ENCODE measurements at places on chromosomes 1 and 21.
A peak's percentile ranks its signal among the peaks of the same experiment; 100 is the strongest.

DNA sequence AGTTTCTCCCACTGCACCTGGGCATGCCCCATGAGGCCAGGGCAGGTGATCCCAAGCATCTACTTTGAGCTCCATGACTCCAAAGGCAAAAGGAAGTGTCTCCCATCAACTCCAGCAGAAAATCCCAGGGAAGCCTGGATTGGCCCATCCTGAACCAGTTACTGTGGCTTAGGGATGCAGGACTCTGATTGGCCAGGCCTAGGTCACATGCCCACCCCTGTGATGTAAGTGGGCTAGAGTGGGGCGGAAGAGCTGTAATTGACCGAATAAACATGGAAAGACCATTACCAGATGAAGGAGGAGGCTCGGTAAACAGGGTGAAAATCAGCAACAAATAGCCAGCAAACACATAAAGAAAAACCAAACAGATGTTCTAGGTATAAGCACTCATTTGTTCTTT is 45.2 kb downstream of the MATN1 start:
- DNase-seq: no peak

GRCh38 chr1:154749078-154749760 is 120.9 kb downstream of the KCNN3 start:
- DNase-seq: no peak

GRCh38 chr1:1218524-1219200 is 4.7 kb upstream of the TNFRSF4 start:
- DNase-seq: no peak

GRCh38 chr1:178581351-178582303 is 68.7 kb downstream of the TEX35 start:
- no peak for DNase-seq

DNA sequence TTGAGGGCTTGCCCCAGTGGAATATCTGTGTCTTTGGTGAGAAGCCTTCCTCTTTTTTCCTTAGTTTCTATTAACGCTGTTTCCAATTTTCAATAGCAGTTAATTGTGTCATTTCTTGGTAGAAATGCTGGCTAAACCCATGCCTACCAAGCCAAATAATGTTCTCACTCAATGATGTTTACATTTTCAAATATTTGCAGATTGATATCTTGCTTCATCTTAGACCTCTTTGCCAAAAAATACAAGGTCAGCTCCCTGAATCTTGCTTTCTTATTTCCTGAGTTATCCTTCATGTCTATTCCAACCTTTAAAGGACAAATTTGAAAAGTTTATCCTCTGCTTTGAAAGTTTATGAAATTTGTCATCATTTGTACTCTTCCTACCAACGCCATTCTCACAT is 5.1 kb downstream of the KCNJ15 start:
- no peak for DNase-seq

DNA sequence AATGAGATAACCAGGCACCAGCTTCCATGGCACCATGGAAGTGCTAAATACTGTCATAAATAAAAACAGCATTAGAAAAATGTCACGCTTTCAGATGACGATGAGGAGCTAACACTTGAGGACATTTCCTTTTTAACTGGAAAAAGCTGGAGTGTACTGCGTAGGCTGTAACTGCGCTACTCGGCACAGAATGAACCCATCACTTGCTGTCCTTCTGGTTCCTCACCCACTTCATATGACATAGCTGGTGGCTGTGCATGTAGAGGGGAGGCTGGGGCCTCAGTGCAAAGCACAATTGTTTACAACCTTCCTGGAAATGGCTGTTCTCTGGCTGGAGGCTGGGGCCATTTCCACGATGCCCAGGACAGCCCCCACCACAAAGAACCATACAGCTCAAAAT is 55.7 kb downstream of the NTPCR start:
- DNase-seq: no peak

DNA sequence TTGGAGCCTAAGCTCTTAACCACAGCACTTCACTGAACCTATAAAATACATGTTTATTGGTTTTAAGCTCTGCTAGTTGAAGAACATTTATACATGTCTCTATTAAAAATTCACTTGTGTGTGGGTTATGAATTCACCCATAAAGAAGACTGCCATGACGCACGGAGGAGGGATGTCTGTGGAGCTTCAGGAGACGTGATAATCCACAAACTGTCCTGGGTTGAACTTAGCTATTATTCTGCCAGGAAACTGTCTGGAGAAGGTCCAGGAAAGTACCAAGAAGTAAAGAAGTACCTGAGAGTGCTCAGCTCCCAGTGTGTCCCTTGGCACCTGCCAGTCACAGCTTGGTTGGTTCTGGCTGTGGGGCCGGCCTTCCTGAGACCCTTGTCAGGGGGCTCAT is 56.3 kb downstream of the DDR2 start:
- DNase-seq: no peak

DNA sequence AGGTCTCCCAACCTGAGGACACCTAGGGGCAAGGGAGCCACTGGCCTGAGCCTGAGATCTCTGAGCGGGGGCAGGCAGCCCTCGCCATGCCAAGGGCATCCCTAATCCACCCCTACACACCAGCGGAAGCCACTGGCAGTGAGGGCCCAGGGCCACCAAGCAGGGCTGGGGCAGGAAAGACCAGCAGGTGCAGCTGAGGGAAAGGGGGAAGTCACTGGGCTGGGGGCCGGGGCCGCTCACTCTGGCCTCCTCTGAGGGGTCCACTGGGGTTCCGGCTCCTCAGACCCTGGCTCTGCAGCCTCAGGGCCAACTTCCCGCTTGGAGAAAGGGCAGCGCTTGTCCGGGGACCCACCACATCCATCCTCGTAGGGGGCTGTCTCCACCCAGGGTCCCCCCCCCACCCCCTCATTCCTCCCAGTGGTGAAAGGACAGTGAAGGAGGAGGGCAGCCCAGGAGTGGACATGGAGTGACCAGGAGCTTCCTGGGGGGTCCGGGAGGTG is 42.5 kb upstream of the ACTRT2 start:
- DNase-seq: no peak

DNA sequence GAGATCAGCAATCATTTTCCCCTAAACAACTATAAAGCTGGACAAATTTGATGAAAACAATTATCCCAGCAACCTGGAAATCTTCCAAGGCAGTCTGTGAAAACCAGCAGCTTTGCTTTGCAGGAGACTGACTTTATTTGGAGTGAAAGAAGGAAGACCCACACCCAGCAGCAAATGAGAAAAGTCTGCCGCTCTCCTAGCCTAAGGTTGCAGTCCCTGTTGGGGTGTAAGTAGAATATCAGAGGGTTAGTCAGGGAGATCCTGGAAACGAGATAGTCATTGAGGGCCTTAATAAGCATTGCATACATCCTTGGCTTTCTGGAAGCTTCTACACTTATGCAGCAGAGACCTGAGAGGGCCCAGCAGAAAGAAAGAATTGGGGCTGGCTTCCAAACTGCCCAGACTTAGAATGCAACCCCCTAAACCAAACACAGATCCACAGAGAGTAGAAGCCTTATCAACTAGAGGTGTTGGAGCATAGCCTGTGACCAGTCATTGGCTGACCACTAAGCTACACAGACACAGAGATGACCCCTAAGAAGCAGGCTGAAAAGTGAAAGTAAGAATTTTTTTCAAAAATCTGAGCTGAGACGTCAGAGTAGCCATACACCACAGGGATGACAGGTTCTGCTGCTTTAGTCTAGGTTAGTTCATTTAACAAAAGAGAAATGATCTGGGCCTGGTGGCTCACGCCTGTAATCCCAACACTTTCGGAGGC is 98.3 kb downstream of the LYPLAL1 start:
- no peak for DNase-seq

- peak; percentile 35 for DNase-seq
These were observed 655 bp downstream of the USF1 start for GRCh38 chr1:161044908-161045735.

GRCh38 chr1:175689396-175689795 is 54.0 kb downstream of the TNR start:
- no peak for DNase-seq

- peak; percentile 57 for DNase-seq
These were observed 7.8 kb upstream of the SRRM1 start for GRCh38 chr1:24635195-24635843.

- DNase-seq: no peak
These were observed 19.8 kb upstream of the THRAP3 start for GRCh38 chr1:36204347-36204909.

GRCh38 chr1:180286417-180286816 is 56.4 kb downstream of the LHX4 start:
- DNase-seq: no peak

DNA sequence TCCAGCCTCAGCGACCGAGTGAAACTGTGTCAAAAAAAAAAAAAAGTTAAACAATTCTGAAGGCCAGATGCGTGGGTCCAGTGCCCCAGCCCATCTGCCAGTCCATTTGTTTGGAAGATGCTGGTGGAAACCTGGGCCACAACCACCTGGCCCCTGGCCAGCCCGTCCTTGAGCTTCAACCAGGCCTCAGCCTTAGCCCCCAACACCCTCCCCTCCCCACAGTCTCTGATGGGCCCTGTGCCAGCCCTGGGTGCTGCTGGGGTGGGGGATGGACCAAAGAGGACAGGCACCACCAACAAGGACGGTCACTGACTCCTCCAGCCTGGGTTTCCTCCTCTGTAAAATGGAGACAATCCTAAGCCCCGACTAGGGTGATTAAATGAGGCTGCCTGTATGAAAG is 19.6 kb upstream of the PLEKHG5 start:
- DNase-seq: no peak

Data from HFF-Myc (cell line).